ENCODE measurements at places on chromosomes 7 and 10.
A peak's percentile ranks its signal among the peaks of the same experiment; 100 is the strongest.

DNA sequence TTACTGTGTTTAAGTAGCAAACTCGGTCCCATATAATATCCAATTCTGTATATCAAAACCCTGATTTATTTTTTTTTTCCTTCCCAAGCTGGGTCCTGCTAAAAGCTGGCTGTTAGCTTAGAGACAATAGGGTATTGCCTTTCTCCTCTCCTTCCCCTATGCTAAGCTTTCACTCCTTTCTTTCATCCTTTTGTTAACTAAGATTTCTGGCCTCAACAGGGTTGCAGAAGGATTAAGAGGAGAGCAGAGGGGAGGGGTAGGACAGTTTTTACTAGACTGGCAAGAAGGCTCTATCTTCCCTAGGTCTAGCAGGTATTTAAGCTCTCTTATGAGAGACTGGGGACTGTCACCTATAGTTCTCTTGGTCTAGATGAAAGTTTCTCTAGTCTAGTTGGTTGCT, 229.2 kb downstream of the KCND2 start:
- DNase-seq: no peak

- no peak for DNase-seq
Measured at GRCh38 chr7:30829471-30829870, 58.3 kb downstream of the MINDY4 start.

DNA sequence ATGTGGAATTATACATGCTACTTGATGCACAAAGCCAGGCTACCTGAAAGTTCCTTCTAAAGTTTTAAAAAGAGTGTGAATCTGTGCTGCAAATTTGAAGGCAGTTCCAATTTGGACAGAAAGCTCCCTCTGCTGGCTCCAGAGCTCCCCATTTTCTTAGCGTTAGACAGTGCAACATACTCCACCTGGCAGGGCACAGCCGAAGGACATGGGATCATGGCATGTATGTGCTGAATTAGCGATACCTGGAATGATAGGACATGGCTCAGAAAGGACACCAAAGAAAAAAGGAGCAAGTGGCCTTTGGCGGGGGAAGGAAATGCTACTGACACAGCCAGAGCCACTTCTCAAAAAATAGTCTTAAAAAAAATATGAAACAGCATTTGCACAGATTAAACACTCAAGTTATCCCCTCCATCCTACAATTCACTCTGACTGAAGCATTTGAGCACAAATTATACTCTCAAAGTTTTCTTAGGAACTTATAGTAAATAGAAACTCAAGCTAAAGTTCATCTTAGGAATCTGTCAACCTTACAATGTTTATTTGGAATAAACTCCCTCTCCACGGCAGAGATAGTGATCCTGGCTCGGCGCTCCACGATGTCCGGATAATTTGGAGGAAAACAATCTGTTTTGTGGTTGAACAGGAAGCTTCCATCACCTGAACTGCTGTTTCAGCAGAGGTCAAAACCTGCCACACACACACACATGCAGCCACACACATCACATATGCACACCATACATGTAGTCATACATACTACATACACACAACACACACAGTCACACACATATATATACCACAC, 80.0 kb downstream of the C7orf25 start:
- DNase-seq: no peak

- no peak for DNase-seq
Measured at GRCh38 chr7:99806839-99807478, 20.9 kb upstream of the CYP3A43 start.

- DNase-seq: peak; percentile 99
Measured at GRCh38 chr7:48084727-48085432, 4.2 kb upstream of the UPP1 start.

- DNase-seq: peak; percentile 59
Measured at GRCh38 chr7:93228302-93228701, 2.0 kb upstream of the HEPACAM2 start.

DNA sequence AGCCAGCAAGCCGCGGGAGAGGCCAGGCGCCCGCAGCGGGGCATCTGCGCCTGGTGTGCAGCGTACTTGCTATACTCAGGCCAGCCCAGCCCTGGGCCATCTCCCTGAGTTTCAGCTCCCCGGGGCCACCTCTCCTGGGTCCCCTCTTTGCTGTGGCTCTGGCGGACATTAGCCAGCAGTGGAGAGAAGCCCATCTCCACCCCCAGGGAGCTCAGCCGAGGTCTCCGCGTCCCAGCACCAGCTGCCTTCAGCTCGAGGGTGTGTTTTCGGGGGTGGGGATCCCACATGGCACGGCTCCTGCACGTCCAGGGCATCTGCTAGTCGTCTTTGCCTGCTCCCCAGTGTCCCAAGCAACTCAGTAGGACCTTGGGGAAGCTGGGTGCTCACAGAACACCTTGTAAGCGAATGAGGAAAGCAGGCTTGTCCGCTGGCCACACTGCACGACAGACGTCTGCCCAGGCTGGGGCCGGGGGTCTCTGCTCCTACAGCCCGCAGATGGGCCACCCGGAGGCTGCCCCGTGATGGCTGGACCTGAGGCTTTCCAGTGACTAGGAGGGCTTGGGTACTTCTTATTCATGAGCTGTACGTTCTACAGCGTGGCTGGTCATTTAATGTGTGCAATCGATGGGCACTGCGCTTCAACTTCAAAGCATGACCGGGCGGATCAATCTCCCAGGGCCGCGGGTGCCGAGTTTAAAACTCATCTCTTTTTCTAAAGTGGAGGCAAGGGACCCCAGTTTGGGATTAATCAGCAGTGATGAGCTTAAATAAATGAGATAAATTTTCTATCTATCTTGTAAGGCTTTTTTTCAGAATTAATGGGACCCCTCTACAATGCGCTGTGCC, 455.7 kb downstream of the DNAJB6 start:
- DNase-seq: no peak

GRCh38 chr10:107022600-107023354, 141.7 kb downstream of the SORCS1 start:
- DNase-seq: no peak

DNA sequence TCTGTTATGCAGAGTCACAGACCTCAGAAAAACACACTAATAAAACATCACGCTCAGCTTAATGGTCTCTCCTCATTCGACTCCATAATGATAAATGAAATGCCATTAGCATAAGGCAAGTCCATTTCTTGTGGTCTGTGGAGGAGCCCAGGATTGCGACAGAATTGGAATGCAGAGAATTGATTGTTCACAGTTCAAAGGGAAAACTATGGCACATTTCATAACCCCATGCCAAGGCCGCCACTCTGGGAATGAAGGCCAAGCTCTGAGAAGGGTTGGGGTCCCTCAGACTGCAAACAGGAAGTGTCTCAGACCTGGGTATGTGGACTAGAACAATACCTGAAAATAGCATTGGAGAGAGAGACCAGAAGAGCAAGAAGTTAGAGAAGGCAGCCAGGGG, 398.9 kb downstream of the ADRA2A start:
- no peak for DNase-seq

DNA sequence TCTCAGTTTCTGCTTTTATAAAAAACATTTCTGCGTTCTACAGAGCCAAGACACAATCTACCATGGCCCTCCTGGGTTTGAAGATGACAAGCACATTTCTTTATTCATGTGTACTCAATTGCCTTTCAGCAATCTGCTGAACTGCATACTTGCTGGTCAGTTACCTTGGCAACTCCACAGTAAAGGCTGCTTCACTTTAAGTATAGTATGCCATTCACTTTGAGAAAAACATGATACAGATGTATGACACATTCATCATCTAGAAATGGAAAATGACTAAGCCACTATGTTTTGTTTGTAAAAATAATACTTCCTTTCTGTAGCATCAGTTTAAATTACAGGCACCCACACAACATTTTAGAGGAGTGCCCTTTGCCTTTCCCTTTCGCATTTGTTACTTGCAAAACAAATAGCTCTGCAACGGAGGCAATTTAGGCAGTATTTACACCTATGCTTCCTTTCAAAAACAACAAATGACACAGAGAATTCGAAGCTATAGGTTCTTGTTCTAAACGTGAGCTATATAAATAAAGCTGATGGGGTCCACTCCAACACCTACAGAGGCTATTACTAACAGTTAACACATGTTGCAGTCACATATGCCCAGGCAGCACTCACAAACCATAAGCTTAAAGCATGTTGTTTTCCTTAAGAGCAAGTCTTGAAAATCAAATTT, 23.5 kb downstream of the SGCE start:
- peak; percentile 86 for DNase-seq

DNA sequence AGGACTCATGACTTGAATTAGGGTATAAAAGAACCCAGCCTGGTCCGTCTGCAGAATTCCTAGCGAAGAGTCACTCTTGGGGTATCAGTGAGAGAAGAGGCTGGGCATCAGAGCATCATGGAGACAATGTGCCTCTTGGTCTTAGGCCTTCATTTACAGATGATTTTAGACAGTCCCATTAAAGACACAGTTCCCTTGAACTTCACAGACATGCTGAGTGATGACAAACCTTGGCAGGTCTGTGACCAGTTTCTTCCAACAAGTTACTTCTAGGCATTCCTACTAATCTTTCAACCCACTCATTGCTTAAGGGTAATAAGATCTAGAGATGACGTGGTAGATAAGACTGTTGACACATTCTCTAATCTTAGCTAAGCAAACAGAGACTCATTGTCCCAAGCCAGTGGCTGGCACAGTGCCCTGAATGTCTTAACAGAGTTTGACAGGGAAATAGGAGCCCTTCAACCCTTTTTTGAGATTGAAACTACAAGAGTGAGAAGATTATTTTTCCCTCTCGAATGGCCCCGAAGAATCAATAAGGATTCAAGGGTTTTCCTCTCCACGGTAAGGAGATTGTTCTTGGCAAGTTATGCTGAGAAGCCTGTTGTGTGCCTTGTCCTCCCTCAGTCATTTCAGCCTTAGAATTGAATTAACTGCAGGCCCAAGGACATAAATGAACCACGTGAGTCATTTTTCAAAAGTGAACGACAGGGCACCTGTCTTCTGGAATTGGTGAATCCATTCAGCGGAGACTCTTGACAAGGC, 281.1 kb downstream of the CCDC3 start:
- DNase-seq: peak; percentile 74

GRCh38 chr7:54664235-54665228, 94.5 kb downstream of the SEC61G start:
- DNase-seq: peak; percentile 0

DNA sequence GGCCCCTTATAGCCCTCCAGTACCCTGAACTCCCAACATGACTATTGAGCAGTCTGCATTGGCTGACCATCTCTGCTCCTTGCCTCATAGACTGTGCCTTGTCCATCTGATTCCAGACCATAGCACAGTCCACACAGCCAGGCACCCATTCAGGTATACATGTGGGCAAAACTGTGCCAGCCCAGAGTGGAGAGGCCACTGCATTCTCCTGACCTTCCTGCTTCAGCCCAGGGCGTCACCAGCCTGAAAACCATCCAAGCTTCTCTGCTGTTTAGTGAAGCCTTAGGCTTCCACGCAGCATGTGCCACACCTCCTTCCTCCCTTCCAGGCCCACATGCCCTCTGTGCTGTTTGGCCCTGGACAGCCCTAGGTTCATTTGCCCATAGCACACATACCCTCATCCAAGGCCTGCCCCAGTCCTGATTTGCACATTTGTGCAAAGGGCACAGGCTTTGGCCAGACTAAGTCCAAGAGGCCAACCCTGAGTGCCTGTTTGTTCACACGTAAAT, 10.5 kb downstream of the DDX56 start:
- DNase-seq: no peak

DNA sequence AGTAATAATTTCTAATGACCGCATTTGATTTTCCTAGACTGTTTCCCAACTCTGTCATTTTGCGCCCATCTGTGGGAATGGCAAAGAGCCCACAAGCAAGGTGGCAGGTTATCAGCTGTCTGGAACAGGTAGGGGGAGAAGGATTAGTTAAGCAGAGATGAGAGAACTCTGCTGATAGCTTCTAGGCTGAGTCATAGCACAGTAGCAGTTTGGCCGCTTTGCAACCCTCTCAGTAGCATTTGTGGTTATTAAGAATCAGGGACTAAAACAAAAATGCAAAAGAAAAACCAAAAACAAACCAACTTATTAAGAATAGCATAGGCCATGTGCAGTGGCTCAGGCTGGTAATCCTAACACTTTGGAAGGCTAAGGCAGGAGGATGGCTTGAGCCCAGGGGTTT, 602.7 kb upstream of the SORCS1 start:
- DNase-seq: no peak

- DNase-seq: no peak
Measured at GRCh38 chr7:69708857-69709256, 110.6 kb downstream of the AUTS2 start.

DNA sequence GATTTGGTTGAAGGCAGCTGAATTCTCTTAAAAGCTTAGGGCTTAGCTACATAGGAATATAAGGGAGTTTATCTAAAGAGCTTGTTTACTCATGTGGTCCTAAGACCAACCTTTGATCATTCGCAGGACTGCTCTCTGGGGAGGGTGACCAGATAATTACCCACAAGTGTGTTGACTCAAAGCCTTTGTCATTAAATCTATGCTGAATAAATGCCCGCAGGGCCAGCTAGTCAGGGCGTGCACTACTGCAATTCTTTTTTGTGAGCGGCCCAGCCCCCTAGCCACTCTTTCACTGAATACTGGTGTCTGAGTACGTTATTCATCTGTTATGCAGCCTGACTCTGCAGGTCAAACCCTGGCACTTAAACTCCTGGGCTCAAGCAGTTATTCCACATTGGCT, 69.6 kb downstream of the AKAP9 start:
- no peak for DNase-seq

DNA sequence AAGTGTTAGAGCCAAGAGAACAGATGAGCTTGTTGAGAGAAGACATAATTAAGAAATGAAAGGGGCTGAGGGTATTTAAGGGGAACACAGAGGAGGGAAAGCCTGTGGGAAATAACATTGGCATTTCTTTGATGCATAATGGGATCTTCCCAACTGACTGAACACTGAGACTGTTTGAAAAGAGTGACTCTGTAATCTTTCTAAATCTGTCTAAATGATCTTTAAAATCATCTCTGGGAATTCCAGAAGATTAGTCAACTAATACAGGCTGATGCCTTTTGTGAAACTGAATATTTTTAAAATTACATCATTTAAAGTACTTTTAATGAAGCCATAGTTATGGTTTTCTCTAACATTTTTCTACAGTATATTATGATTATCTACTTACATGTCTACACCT, 17.4 kb upstream of the SLC35G1 start:
- peak; percentile 45 for DNase-seq

- DNase-seq: no peak
Measured at GRCh38 chr7:1345796-1346755, 113.2 kb downstream of the MICALL2 start.

DNA sequence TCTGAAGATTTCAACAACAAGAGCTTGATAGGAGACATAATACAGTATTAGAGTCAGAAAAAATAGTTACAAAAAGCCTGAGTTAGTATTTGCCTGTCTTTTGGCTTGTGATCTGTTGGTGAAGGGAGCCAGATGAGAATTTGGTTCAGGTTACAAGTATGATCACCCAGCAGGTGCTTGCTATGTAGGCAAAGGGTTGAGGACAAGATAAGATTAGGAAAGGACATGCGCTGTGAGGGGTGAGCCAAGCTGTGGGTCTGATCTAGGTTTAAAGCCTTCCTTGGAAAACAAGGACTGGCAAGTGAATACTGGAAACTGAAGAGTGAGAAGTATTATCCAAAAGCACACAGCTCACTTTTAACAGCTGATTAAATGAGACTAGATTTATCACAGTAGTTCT, 28.7 kb upstream of the CD36 start:
- DNase-seq: no peak
